A549 (cell line): ENCODE measurements at places on chromosomes 6 and 20.

DNA sequence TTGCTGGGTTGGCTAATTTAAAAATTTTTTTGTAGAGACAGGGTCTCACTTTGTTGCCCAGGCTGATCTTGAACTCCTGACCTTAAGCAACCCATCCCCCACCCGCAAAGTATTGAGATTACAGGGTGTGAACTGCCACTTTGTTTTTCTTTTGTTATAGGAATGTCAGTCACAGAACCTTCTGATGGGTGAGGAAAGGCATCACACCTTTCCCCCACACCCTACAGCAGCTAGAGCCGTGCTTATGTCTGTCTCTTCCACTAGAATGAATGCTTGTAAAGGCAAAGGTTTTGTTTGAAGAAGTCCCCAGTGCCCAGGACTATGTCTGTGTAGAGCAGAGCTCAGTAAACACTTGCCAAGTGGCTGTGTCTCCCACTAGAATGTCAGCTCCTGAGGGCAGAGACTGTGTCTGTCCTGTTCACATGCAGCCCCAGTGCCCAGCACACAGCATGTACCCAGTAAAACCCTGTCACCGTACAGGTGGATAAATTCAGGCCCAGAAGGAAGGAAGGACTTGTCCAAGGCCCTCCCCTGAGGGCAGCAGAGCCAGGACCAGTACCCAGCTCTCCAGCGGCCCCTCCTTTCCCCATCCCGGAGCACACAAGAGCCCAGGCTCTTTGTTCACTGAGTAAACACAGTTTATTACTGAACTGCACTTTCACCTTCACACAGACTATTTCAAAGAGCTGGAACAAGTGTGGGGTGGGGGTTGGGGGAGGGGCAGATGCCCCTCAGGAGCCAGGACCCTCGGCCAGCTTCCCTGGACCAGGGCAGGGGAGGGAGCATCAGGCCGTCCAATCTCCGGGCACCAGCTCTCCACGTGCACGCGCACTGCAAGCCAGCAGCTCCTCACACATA is 26.4 kb downstream of the COX4I2 start:
- no peak for DNase-seq

- DNase-seq: no peak
Measured at GRCh38 chr6:11251553-11252360, 19.3 kb upstream of the NEDD9 start.

GRCh38 chr6:169960521-169960885 is 209.1 kb downstream of the ERMARD start:
- DNase-seq: no peak

DNA sequence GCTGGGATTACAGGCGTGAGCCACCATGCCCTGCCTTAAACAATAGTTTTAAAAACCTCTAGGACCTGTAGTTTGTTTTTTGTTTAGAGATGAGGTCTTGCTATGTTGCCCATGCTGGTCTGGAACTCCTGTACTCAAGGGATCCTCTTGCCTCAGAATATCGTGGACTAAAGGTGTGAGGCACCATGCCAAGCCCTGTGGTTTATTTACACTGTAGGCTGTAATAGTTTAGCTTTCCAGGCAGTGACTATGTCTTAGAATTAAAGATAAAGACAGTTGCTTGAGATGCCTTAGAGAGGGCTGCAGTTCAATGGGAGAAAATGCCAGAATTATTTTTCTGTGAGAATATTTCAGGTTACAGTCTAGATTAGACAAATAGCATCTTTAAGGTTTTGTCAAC is 72.9 kb downstream of the SGK1 start:
- peak; percentile 23 for DNase-seq

DNA sequence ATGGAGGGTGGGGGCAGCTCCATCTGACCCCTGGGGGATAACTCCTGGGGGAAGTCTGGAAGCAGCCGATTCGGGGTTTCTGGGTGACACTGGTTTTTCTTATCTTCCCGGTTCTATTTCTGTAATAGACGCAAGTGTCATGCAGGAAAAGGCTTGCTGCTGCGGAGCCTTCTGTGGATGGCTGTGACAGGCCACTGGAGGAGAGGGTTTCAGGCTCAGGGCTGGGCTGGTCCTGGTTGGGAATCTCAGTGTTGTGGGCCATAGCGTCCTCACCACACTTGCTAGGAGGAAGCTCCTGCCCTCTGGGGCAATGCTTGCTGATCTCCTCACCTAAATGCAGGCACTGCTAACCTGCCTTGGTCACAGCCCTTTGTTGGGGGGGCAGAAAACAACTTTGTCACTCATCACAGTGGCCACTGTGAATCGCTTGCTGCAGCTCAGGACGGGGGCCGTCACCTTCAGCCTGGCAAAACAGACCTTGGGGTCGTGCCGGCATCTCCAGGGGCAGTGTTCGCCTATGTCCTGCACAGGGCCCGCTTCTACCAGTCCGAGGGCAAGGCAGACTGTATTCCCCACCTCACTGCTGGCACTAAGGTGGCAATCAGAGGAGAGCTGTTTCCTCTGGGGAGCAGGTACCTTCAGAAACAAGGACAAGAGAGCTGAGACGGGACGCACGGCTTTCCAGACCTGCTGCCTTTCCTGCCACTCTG is 4.4 kb upstream of the TUBB1 start:
- no peak for DNase-seq

DNA sequence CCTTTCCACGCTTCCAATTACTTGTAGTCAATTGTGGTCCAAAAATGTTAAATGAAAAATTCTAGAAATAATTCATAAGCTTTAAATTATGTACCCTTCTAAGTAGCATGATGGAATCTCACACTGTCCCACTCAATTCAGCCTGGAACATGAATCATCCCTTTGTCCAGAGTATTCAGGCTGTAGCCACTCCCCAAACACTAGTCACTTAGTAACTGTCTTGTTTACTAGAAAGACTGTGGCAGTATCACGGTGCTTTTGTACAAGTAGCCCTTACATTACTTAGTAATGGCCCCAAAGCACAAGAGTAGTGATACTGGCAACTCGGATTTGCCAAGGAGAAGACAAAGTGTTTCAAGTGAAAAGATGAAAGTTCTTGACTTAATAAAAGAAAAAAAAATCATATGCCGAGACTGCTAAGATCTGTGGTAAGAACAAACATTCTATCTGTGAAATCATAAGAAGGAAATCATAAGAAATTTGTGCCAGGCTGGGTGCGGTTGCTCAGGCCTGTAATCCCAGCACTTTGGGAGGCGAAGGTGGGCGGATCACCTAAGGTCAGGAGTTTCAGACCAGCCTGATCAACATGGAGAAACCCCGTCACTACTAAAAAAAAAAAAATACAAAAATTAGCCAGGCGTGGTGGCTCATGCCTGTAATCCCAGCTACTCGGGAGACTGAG is 168.5 kb upstream of the SIM1 start:
- DNase-seq: peak; percentile 16

DNA sequence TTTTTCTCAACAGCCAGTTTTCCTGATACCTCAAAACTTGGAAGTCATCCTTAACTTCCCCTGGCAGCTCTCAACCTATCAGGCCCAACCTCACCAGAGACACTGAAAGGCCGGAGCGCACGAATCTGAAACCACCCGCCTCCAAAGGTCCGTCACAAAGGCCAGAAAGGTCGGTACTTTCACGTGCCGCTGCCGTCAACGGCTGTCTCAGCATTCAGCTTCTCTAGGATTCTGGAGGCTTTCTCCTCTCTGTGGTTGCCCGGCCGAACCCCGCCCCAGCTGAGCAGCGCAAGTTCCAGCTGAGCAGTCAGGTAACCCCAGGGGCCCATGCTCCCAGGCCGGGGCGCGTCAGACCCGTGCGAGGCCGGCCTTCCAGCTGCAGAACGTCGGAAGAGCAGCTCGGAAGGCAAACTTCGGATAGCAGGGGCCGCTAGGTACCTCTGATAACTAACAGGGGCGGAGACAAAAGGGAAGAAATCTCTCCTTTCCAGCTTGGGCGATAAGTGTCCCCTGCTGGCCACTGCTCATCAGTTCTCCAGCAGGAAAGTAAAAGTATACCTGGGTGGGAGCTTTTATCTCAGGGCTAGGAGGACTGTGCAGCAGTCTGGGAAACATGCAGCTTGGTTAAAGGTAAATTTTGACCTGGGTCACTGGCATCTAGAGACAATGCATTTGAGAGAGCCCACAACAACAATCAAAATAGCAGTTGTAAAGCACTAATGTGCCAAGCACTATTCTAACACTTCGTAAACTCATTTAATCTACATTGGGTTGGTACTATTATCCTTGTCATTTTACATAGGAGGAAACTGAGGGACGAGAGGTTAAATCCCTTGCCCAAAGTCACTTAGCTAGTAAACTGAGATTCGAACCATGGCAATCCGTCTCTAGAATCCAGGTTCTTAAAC is 16.1 kb downstream of the ZSCAN12 start:
- peak; percentile 63 for DNase-seq

GRCh38 chr20:58287638-58288037 is 21.9 kb upstream of the RAB22A start:
- no peak for DNase-seq

- DNase-seq: no peak
Measured at GRCh38 chr20:62066983-62067433, 1.3 kb upstream of the TAF4 start.

DNA sequence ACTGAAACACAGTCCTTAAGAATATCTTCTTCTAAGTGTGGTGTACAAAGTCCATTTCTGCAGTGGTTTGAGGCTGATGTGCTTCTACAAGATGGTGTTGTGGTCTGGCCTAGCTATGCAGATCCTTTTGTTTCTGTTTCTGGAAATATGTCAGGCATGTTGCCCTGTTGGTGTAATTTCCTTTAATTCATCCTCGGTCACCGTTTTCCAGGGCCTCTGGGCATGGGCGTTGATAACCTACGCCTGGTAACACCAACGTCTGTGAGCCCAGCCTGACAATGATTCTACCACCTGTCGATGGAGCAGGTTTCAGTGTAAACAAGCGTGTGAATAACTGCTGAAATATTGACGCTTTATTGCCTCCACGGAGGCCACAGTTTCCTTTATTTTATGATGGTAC is 33.3 kb upstream of the AFDN start:
- DNase-seq: no peak

DNA sequence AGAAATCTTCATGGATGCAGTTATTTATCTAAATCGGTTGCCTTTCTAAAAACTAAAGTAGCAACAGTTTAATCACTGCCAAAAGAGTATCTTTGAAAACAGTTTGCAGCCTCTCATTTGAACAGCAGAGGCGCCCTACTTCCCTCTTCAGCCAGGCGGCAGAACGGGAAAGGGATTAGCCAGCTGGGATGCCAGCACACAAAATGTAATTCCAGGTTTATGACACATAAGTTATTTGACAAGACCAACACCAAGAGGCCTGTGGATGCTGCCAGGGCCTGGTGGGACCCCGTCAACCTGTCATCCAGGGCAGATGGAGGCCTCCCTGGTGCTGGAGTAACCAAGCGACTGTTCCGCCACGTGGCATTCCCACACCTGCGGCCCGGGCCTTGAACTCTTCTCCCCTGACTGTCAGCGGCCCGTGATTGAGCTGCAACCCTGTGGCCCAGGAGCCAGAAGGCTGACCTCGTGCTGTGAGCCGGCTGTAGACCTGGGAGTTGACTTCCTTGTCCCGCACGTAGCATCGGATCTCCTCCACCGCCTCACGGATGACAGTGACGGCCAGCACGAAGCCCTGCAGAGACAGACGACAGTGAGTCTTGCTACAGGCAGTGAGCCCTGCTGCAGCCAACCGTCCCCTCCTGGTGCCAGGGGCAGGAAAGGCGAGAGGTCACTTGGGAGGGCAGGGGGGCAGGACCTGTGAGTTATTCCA is 55.5 kb downstream of the ATP9A start:
- DNase-seq: peak; percentile 49

DNA sequence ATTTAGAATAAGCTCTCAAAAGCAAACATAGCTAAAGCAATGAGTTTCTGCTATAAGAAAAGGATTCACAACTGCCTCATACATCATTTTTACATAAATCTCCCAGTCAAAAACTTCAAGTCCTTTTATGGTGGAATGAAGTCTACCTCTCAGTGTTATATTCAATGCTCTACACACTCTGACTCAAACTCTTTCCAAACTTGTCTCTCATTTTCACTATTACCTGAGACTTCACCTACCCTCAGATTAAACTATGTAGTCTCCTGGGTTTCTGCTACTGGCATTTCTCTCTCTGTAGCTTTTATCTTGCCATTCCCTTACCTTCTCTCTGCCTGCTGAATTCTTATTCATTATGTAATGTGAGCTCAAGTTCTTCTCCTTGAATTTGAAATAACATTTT is 11.4 kb downstream of the KIAA0408 start:
- DNase-seq: no peak

DNA sequence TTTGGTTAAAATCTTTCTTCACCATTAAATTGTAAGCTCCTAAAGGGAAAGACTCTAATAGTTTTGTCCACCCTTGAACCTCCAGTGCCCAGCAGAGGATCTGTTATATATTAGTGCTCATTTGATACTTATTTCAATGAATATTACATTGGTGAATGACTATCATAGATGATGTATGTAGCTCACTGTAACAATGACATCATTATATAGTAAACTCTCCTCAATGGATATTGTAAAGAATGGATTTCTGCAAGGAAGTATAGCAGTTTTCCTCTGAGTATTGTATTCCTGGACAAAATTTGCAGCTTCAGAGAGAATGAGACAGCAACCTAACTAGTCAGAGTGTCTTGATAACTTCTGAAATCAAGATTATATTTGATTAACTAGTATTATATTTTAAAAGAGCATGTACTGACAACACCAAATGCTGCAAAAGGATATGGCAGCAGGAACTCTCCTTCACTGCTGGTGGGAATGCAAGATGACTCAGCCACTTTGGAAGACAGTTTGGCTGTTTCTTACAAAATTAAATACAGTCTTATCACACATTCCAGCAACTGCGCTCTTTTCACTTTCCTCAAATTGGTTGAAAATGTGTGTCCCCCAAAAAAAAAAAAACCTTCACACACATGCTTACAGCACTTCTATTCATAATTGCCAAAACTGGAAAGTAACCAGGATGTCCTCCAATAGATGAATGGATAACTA is 189.8 kb upstream of the OPRM1 start:
- no peak for DNase-seq

DNA sequence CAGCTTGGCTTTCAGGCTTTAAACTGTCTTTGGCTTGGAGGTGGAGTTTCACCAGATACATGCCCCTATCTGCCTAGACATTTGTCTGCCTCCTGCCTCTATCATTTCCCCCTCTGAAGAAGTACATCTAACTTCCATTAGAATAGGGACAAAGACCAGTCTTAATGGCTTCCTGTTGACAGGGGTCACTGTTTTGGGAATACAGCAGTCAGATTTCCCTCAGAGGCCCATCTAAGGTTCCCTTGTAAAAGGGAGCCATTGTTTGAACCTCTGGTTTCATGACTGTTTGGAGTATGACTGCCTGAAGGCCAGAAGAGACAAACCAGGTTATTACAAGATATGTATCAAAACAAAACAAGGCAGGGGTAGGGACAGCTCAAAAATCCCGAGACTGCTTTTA is 665.7 kb upstream of the GJE1 start:
- no peak for DNase-seq
